ENCODE measurements at places on chromosomes 11 and 22.

- no peak for DNase-seq
Observed at GRCh38 chr22:20545681-20546521, 38.5 kb downstream of the MED15 start.

DNA sequence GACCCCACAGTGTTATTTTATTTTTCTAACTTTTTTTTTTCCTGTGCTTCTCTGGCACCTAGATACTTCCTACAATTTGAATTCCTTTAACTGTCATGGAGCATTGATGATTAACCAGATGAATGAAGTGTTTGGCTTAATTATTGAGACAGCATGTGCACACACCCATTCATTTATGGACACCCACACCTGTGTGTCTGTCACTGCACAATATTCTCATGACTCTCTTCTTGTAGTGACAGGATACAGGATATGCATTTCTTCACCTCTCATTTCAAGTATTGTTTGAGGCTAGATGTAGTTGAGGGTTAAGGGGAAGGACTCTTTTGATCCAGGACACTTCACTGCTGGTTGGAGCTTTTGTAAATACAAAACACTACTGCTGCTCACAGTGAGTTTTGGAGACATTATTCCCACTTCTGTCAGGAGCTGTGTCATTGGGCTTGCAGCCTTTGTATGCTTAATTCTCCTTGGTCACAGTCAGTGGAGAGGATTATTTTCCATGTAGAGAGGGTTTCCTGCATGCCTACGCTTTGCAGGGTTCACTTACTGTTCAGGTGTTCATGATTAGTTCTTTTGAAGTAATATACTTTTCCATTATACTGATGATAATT, 33.5 kb downstream of the SPECC1L start:
- DNase-seq: peak; percentile 10

- DNase-seq: no peak
Observed at GRCh38 chr11:34063061-34063795, 11.7 kb downstream of the CAPRIN1 start.

DNA sequence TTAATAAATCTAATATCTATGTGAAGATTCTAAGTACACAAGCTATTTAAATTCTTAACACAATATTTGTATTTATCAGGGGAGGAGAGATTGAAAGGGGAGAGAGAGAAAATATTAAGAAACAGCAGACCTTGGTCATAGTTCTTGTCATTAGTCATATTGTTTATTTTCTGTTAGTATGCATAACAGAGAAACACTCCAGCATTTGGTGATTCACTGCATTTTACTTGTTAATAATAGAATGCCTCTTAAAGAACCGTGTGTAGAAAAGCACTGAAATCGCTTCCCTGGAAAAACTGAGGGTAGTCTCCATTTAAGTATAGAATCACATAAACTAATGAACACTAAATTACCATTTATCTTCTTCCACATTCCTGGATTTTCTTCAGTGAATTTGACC, 122.7 kb upstream of the TRPC6 start:
- no peak for DNase-seq

DNA sequence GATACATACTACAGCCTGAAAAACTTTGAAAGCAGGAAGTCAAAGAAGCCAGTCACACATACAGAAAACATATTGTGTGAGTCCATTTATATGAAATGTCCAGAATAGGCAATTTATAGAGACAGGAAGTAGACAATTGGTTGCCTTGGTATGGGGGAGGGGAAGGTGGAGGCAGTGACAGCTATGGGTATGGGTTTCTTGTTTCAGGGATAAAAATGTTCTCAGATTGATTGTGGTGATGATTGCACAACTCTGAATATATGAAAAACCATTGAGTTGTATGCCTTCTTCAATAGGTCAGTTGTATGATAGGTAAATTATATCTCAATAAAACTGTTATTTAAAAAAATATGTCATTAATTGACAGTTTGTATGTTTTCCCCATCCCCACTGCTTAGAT, 137.6 kb downstream of the SNX19 start:
- DNase-seq: no peak

DNA sequence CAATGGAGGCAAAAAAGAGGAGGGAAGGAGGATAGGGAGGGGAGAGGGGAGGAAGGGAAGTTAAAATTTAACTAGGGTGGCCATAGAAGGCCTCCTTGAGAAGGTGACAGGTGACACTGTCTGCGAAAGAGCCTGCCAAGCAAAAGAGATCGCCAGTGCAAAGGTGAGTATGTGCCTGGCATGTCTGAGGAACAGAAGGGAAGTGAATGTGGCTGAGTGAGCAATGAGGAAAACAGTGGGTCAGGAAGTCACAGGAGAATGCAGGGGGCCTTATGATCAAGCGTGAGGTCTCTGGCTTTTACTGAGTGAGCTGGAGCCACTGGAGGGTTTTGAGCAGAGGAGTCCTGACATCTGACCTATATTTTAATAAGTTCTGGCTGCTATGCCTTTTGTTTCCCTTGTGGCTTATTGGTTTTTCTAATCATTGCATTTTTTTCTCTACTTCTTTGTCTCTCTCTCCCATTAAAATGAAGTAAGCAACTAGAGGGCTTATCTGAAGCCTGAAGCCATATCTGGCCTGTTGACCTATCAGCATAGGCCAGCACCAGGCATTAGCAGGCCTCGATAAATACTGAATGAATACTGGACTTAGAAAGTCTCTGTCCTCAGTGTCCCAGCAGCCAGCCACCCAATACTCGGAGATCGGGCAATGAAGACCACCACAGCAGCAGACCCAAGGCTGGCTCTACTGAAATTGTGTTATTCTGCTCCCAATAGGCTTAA, 5.6 kb downstream of the AP1B1 start:
- DNase-seq: no peak

Measured in DMS79 treated with DMSO at 0.1 percent for 48 hours (cell line).